ENCODE measurements at places on chromosomes 5 and 9.

- DNase-seq = no peak
These were observed 70.3 kb downstream of the RAB24 start for GRCh38 chr5:177233206-177233605.

GRCh38 chr5:152813526-152813925 lies 408.4 kb upstream of the NMUR2 start:
- no peak for DNase-seq

DNA sequence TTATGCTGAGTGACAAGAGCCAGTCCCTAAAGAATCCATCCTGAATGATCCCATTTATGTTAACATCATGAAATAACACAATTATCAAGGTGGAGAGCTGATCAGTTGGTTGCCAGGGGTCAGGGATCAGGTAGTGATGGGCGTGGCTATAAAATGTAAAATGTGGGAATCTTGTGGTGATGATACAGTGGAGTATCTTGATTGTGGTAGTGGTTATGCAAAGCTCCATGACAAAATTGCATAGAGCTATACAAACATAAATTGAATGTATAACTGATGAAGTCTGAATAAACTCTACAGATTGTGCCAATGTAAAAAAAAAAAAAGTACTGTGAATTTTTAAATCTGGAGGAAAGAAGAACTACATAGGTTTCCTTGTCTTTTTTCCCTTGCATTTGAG lies 104.6 kb upstream of the SPATA31C2 start:
- DNase-seq = no peak

DNA sequence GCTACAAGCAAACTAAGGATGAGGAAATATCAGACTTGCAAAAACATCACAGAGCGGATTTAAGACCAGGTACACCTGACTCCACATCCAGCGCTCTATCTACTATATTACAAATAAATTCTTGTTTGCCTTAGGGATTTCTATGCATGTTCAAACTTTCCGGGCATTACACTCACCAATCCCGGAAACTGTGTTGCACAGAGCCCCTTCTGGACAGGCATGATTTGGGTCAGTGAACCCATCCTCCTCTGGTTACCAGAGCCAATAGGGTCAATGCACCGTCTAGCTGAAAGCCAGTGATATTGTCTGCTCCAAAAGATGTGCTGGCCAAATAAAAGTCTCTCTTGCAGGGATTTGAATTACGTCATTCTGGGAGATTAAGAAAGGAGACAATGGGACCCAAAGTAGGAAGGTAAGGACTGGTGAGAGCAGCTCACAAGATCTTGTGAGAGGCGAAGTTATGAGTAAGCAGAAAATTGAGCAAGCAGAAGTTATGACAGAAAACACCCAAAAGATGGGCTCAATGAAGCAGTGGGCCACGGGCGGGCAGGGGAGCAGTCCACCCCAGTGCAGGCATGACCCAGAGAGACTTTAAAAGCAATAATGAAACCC lies 155.8 kb upstream of the RAI14 start:
- no peak for DNase-seq

DNA sequence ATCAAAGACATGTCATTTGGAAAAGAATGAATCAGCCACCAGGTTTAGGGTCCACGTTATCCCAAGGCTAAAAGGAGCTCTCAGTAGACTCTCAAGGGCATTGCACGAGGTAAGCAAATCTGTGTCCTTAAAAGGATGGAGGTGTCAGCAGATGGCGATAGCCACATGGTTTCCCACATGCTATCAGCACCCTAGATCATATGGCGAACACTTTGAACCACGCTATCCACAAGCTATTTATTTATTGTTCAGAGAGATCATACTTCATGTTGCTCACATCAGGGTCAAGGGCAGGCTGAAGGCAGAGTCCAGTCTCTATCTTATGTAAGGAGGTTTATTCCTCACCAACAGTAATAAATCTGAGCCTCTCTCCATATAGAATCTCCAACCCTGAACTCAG lies 43.7 kb downstream of the CDH6 start:
- DNase-seq = no peak

Data from cortex of kidney (tissue), 1 donor.